NCI-H1436 (cell line): ENCODE measurements at places on chromosomes 4 and X.

- no peak for DNase-seq
Observed at GRCh38 chr4:102444752-102445151, 56.4 kb upstream of the NFKB1 start.

DNA sequence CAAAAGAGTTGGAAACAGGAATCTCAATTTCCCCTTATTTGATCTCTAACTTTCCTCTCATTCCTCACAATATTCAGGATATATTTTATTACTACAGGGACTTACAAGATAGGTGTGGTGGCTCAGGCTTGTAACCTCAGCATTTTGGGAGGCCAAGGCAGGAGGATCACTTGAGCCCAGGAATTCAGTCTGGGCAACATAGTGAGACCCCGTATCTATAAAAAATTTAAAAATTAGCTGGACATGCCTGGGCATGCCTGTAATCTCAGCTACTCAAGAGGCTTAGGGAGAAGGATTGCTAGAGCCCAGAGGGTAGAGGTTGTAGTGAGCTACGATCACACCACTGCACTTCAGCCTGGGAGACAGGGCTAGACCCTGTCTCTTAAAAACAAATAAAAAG, 200.4 kb downstream of the CAMK2D start:
- DNase-seq: no peak

GRCh38 chr4:46874811-46875210, 34.2 kb downstream of the COX7B2 start:
- no peak for DNase-seq

DNA sequence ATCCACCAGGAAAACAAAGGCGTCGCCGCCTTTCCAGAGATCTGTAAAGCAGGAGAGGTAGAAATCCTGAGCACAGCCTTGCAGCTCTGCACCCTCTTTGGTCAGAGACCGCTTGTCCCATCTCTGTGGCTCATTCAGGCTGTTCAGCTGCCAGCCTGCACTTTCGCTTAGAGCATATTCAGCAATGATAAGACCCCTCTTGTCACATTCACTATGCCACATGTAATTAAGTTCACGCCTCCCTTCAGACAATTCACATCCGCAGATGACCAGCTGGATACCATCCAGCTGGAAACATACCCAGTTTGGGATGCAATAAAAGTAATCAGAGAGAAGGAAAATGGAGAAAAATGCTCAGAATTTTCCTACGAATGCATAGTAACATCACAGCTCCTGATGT, 335.4 kb downstream of the UNC5C start:
- DNase-seq: no peak

GRCh38 chr4:143404555-143404954, 67.9 kb downstream of the GAB1 start:
- DNase-seq: no peak

GRCh38 chrX:14290335-14290734, 239.0 kb upstream of the GLRA2 start:
- DNase-seq: no peak

- DNase-seq: no peak
Observed at GRCh38 chr4:159639671-159640323, 536.9 kb downstream of the RAPGEF2 start.
